Fibroblast of skin of right quadriceps (primary cell): ENCODE measurements at places on chromosomes 3 and 15.
A peak's percentile ranks its signal among the peaks of the same experiment; 100 is the strongest.

GRCh38 chr3:150349314-150350097 lies 58.6 kb upstream of the TSC22D2 start:
- DNase-seq: no peak

- no peak for DNase-seq
Observed at GRCh38 chr3:52036222-52036694, 20.1 kb downstream of the DUSP7 start.

DNA sequence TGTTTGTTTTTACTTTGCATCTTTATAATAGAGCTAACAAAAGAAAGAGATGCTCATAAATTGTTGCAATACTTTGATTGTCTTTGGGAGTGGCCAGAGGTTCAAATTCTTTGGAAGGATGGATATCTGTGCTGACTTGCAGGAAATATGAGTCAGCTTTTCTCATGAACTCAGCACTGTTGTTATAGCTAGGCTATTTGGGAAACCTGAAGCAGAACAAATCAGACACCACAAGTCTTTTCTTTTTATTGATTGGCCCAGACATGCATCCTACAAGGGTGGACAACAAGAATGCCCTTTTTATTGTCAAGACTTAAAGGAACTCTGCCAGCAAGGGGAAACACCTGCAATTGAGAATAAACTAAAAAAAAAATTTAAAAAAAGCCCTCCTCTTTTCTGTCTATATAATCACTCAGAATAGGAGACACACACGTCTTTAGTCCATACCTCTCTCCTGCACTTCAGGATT lies 4.6 kb upstream of the DENND4A start:
- peak; percentile 66 for DNase-seq

DNA sequence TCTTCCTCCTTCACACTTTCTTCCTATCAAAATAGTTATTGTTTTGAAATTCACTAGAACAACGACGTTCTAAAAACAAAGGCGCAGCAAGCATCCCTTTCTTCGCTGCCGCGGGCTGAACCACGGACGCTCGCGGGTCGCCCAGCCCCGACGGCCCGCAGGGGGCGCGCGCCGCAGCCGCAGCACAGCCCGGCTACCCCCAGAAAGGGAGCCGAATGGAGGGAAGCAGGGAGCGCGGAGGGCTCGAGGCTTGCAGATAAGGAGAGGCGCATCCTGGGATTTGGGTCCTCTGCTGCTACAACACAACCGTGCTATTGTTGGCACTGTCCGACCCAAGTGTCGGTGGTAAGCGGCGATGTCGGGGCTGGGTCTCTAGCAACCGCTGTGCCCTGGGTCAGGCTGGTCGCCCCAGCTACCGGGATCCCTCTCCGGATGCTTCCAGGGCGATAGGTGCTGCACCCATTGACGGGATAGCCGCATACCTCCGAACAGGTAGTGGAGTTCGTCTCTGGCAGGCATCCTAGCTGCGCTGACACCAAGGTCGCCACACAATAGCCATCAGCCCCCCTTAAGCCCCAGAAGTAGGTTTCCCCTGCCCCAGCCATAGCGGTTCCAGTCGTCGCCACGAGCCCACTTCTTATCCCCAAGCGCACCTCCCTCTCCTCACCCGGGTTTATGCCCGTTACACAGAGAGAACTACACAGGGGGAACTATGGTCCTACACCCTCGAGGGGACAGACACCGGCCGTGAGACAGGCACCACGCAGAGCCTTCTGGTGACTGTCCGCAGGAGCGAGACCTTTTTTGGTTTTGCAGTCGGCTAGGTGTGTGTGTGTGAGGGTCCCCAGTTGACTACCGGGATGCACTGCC lies 6.0 kb downstream of the ONECUT1 start:
- no peak for DNase-seq

GRCh38 chr3:111604119-111604518 lies 9.0 kb upstream of the ZBED2 start:
- no peak for DNase-seq

DNA sequence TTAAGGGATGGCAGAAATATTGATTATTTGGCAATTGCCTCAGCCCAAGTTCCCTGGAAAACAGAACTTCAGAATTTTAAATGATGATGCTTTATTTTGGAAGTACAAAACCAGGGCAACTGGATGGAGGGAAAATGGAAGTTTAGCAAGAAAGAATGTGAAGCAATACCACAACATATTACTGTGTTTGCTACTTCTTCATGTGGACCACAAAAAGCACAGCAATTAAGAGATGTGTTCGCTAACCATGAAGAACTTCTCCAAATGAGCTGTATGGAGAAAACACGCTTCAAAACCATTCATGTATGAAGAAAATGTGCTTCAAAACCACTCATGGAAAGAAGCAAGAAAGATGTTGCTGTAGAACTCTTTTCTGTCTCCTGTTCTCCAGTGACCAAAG lies 64.7 kb upstream of the ARL6 start:
- DNase-seq: no peak

DNA sequence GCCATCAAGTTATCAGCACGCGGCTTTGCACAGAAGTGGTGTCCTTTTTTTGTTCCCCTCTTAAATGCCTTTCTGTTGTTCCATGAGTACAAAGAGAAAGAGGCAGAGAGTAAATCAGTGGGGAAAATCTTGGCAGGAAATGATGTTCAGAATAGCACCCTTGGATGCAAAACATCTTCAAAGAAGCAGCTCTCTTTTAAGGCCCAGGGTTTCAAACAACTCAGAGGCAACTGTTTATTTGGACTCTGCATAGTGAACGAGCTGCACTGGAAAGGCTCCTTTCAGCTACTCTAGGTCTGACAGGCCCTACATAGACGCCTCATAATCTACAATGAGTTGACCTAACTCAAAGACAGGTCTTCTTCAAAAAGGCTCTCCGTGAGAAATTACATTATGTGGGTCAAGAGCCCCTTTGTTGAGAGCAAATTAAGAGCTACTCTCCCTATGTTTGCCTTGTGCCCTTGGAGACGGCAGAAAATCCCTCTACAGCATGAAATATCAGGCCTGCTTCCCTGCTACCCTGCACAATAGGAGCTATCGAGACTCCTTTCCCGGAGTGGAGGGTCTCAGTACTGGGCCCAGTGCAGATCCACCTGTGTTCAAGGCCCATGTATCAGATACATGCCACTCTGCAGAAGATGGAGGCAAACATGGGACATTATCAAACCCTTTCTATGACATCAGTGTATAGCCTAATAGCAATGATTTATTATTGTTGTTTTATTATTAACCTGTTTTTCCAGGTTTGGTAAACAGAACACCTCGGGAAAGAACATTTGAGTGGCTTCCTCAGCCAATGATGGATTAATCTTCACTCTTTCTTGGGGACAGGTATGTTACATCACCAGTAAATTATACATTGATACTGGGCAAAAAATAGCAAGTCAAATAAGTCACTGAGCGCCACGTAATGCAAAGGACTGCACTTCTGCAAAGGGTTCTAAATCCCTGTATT lies 53.1 kb downstream of the HEG1 start:
- no peak for DNase-seq

- DNase-seq: no peak
Observed at GRCh38 chr3:3110299-3110630, at the start of gene IL5RA. TSS of gene IL5RA (minus strand) at chr3:3110374. CDS start at chr3:3104984, 5,390 bp downstream.

GRCh38 chr3:46928282-46928681 lies 48.3 kb downstream of the CCDC12 start:
- DNase-seq: no peak

DNA sequence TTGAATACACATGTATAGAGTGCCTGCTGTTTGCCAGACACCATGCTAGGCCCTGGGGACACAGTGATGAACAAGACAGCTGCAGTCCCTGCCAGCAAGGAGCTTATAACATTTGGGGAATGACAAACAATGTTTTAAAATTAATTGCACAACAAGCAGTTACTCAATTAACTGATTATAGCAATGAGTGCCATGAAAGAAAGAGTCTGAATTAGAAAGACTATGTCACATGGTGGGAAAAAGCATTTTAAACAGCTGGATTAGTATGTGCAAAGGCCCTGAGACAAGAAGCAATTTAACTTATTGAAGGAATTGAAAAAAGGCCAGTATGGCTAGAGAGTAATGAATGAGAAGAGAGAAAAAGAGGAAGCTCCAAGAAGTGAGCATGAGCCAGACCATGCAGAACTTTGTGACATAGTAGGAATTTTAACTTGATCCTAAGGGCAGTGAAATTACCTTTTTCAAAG lies 64.5 kb upstream of the PLXNA1 start:
- DNase-seq: no peak

GRCh38 chr3:170632780-170633179 lies 46.9 kb upstream of the SLC7A14 start:
- DNase-seq: peak; percentile 88

- DNase-seq: no peak
Observed at GRCh38 chr3:69439643-69440270, 53.9 kb upstream of the FRMD4B start.
